Thoracic aorta endothelial cell (primary cell): ENCODE measurements at places on chromosomes 12 and 14. TPM values are rescaled to one million over a fixed set of nuclear protein-coding genes. Genes with fewer than 3 reads are reported as not detected.

The ING4 gene
- total RNA-seq, result 30.1 and 35.0 TPM in 2 replicates

The NYNRIN gene
- total RNA-seq, result 11.7 and 12.9 TPM in 2 replicates

The DDN gene
- total RNA-seq, result 0.13 and 0.29 TPM in 2 replicates

The RPL10L gene
- not detected in 2 replicates for total RNA-seq
